ENCODE measurements at places on chromosomes 16 and 17.
A peak's percentile ranks its signal among the peaks of the same experiment; 100 is the strongest.

DNA sequence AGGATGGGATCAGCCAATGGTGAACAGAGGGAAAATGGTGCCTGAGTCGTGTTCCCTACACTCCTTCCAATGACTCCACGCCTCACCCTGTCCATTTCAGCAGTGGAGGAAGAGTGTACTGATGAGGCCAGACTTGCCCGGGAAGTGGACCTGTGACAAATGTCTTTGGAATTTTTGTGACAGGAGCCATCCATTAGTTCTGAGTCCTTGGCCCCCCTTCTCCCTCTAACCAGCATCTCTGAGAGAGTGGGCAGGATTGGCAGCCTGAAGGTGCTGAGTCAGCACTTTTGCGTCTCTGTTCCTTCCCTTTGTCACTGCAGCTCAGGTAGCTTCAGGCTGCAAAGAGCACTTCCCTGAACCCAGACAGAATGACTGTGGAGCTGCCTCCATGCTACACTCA, 30.8 kb downstream of the BEAN1 start:
- no peak for DNase-seq

- no peak for DNase-seq
Observed at GRCh38 chr16:56625943-56626654, 518 bp downstream of the MT1E start.

DNA sequence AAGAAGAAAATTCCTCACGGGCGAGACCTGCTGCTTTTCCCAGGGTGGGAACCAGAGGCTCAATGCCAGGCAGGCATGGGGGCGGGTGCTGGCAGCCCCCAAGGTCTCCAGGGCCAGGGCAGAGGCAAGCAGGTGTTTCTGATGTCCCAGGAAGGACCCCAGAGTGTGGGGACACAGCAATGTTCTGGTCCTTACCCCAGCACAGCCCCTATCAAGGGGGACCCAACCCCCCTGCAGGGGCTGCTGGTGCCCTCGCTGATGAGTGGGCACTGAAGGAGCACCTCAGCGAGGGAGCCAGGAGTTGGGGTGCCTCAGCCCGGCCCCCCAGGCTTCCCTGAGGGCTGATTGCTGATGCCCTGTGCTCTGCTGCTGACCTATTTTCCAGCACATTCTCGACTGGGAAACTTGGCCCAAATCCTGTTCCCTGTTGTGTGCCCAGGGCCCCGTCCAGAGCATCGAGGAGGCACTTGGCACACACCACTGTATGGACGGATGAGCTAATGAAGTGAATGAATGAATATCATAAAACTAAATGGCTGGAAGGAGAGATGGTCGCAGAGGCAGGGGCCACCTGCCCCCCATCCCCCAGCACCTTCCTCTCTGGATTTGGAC, 2.8 kb downstream of the DBNDD1 start:
- no peak for DNase-seq

GRCh38 chr17:66240013-66240412, 10.8 kb upstream of the APOH start:
- DNase-seq, result no peak

DNA sequence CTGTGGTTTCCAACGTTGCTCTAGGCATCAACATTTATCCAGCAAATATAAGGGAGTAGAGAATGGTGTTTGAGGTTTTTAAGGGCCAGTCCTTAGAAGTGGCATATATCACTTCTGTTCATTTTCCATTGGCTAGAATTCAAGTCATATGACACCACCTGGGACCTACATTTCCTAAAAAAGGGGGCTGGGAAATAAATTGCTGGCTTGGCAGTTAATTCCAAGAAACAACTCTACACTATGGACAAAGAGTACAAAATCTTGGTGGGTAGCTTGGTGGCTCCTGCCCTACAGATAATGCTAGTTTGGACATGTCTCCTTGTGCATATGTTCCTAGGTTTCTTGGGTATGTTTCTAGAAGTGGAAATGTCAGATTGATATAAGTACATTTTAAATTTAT, 7.6 kb downstream of the PPM1E start:
- DNase-seq, result no peak

DNA sequence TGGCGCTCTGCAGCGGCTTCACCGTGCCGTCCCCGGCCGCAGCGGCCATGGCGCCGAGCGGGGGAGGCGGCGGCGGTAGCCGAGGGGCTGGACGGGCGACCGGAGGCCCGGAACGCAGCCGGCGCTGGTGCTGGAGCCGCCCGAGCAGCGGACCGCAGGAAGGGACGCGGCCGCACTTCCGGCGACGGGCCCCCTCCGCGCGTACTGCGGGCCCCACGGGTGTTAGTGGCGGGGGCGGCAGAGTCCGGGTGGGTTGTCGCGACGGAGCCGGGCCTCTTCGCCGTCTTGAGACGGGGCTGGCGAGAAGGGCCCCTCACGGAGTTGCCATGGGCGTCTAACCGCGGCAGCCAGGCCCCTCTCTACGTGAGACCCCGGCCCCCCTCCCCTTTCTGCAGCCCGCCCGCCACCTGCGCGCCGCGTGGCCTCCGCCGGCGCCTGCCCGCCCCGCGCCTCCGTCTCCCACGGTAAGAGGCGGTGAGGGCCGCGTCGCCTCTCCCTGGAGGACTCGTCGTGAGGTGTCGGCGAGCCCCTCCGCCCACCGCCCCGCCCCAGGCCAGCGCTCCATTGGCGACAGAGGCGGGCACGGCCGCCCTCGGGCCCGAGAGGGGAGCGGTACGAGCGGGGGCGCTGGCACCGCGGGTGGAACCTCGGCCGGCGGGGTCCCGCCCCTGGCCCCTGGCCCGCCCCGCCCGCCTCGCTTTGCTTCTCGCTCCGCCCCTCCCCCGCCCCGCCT, at the start of the genes VPS9D1 and ZNF276:
Gene VPS9D1 (minus strand): TSS at position 86 of the 733 bp plus-strand sequence. CDS start 37 bp downstream, at position 49.
Gene ZNF276 (plus strand): TSS at position 725 of the 733 bp plus-strand sequence. CDS start 104 bp downstream, outside the sequence.
- peak; percentile 79 for DNase-seq

DNA sequence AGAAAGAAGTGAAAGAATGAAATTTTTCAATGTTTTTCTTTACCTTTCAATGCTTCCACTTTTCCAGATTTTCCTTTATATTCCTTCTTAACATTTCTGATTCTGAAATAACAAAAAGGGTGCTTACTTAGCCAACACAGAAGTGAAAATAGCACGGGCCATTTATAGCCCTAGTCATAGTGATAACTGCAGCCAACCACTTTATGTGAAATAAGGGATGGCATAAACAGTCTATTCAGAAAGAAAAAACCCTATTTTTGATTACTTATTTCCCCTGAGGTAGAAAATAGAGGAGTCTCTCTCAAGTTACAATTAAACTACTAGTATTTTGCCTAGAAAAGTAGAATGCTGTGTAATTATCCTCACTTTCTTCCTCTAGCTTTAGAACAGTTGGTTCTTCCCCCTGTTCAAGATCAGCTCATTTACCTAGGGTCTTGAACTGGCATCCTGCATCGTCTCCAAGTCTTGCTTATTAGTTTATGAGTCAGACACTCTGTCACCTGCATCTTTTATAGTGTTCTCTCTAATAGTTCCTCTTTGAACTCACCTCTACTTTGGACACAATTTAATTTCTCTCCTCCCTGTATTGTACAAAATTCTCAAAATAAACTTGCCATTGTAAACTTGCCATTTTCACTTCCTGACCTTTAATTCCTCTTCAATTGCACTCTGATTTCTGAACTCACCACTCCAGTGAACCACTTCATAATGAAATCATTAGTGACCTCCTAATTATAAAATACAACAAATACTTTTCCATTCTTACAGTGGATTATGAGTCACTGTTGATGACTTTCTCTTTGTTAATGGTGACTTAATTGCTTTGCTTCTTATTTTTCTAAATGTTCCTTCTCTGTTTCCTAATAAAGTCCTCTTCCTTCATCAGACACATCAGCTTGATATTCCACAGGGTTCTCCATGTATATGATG, 23.6 kb downstream of the ABCA6 start:
- DNase-seq, result no peak

DNA sequence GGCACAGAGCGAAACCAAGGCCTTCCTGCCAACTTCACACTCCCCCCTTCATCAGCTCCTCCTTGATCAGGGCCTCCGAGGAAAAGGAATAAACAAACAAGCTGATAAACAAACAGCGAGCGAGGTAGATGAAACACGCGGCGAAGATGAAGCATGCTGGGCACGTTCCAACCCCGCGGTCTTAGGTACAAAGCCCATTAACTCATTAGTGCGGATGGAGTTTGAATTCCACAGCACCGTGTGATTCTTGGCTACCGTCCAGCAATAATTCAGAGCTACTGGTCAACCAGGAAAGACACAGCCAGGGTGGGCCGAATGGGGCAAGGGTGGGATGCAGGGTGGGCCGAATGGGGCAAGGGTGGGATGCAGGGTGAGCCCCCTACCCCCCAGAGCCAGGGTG, 67.3 kb downstream of the RBFOX3 start:
- DNase-seq, result no peak

DNA sequence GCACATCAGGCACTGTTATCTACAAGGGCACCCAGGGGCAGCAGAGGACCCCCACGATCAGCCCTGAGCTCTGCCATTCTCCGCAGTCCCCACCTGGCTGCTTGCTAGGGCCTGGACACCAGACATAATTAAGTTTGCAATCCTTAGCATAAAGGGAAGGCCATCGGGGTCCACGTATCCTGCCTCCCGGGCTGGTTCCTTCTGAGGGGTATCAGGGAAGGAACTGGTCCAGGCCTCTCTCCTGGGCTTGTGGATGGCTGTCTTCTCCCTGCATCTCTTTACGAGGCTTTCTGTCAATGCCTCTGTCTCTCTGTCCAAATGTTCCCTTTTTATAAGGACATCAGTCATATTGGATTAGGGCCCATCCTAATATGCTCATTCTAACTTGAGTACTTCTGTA, 77.8 kb downstream of the CYLD start:
- no peak for DNase-seq

DNA sequence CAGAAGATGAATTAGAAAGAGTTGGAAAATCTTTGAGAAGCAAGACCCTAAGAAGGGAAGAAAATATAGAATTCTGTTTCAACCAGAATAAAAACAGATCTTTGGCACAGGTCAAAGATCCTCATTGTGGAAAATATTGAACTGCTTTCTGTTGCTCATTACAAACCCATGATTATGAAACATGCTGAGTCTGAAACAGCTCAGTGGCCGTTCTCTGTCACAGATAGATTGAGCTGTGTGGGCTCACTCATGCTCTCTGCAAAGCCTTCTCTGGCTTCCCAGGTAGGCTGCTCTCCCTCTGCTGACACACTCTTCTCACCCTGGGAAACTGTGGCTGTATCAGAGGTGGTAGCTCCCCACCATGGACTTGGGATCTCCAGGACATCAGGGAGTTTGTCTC, 3.4 kb upstream of the KRT38 start:
- DNase-seq, result no peak

DNA sequence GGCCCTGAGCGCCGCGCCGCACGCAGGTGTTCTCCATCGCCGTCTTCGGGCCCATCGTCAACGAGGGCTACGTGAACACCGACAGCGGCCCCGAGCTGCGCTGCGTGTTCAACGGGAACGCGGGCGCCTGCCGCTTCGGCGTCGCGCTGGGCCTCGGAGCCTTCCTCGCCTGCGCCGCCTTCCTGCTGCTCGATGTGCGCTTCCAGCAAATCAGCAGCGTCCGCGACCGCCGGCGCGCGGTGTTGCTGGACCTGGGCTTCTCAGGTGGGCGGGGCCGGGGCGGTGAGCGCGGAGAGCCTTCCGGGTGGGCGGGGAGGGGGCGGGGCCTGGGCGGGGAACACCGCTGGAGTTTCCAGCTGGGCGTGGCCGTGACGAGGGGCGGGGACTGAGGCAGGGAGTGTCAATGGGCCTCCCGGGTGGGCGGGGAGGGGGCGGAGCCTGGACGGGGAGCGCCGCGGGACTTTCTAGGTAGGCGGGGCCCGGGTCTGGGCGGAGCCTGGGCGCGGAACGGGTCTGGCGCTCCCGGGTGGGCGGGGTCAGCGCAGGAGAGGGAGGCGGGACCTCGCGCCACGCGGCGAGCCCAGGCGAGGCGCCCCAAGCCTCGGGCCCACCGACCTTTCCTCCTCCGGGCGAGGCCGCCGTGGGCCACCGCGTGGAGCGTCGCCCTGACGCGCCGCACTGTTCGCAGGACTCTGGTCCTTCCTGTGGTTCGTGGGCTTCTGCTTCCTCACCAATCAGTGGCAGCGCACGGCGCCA, 2.4 kb downstream of the SYNGR3 start:
- peak; percentile 89 for DNase-seq

- DNase-seq, result no peak
Observed at GRCh38 chr17:34178092-34178491, 77.0 kb upstream of the CCL2 start.

DNA sequence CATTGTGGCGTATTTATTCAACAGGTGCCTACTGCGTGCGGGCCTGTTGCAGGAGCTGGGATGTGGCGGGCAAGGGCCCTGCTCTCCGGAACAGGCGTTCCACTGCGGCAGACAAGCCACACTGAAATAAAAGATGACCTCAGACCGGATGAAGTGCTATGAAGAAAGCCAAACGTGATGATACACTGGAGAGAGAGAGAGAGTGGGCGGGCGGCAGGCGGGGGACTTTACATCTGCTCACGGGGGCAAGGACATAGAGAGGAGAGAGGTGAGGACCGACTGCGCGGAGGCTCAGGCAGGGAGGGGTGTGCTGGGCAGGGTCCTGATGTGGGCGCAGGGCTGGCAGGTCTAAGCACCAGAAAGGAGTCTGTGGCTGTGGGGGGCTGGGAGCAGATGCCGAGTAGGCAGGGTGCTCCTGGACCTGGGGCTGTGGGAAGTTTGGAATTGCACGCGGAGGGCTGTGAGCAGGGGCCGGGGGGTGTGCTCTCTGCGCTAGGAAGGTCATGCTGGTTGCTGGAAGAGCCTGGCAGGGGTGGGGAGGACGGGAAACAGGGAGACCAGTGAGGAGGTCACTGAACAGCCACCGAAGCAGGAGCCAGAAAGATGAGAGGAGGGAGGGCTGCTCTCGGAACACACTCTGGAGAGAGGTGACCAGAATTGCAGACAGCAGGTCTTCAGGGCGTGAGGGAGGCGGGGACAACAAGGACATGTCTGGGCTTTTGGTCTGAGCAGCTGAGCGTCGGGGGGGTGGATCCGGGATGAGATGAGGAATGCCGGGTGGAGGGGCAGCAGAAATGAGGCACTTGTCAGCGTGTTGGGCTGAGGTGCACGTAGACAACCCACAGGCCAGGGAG, 9.9 kb downstream of the MXRA7 start:
- no peak for DNase-seq

GRCh38 chr16:52103791-52104190, 443.2 kb downstream of the TOX3 start:
- DNase-seq, result no peak

DNA sequence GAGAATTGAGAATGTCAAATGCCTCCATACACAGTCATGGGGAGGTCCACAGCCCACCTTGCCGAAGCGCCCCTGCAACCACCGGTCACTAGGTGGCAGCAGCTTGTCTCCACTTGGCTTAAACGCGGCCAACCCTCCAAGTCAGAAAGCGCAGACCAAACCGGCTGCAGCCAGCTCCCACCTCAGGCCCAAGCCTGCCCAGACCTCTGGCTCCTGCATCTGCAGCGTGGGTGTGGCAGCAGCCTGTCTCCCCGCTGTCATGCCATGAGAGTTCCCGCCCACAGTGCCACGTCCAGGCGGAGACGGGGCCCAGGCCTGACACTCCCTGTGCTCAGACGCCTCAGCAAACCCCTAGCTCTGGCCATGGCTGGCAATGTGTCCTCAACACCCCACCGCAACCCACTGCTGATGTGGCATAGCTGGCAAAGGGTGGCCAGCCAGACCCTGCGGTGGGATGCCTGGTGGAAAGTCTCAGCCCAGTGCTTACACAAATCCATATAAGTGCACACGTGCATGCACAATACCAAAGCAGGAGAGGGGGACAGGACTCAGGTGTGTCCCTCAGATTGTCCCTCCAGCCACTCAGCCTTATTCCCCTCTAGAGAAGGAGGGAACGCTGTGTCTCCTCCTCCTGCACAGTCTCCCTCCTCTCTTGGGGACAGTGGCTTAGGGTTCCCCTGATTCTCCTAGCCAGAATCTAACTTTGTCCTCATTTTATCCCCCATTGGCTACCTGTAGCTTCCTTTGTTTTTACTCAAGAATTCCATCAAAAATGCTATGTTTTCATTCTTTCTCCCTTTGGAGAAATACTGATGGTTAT, 10.9 kb downstream of the COPZ2 start:
- DNase-seq, result peak; percentile 75

GRCh38 chr16:10776280-10776679, 32.6 kb downstream of the NUBP1 start:
- DNase-seq, result no peak
